ENCODE measurements at places on chromosomes 3 and 15.
A peak's percentile ranks its signal among the peaks of the same experiment; 100 is the strongest.

DNA sequence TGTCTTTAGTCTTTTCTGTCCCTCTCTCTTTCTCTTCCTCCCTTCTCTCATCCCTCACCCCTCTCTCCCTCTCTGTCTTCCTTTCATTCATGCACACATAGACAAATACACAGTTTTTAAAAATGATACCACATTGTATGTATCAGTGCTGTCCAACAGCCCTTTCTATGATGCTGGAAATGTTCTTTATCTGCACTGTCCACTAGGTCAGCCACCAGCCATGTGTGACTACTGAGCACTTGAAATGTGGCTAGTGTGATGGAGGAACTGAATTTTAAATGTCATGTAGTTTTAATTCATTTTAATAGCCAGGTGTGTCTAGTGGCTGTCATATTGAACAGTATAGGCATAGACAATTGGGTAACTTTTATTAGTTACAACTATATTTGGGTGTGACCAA, 34.9 kb downstream of the COL6A5 start:
- DNase-seq: no peak

- DNase-seq: peak; percentile 88
These were observed 84.8 kb downstream of the PPCDC start for GRCh38 chr15:75107908-75108838.

DNA sequence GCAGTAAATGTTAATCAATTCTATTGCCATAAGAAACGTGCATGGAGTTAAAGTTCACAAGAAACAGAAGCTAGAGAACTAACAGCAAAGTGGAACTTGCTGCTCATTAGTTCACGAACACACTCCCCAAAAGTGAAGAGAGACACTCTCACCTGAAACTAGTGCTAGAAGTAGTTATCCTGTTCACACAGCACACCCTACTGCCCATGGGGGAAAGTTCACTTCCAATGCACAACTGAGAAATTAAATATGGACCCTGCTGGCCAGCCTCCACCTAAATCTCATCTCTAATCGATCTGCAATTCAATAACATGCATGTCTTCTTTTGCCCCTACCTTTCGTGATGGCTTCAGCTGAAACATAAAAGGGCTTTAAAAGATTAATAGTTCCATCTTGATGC, 39.4 kb upstream of the FRMD4B start:
- peak; percentile 29 for DNase-seq

GRCh38 chr3:59483191-59483590, 433.4 kb upstream of the CFAP20DC start:
- no peak for DNase-seq

DNA sequence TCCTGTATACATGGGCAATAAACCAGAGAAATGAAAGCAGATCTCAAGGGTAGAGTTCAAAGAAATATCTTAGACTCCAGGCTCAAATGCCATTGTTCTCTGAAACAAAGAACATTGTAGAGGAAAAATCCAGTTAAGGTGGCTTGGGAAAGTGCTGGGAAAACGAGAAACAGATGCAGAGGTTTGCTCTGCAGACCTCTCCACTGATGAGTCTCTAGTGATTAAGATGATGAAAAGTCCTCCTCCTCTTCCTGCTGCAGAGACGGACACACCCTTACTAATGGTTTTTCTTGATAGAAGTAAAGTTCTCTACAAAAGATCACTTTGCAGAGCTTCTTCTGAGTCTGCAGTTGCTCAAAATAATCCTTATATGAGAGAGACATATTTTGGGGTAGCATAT, 264.7 kb downstream of the GABRG3 start:
- no peak for DNase-seq

- DNase-seq: no peak
These were observed 2.7 kb upstream of the CTSH start for GRCh38 chr15:78947506-78947905.

GRCh38 chr3:130725746-130726145, 20.9 kb downstream of the PIK3R4 start:
- peak; percentile 19 for DNase-seq

DNA sequence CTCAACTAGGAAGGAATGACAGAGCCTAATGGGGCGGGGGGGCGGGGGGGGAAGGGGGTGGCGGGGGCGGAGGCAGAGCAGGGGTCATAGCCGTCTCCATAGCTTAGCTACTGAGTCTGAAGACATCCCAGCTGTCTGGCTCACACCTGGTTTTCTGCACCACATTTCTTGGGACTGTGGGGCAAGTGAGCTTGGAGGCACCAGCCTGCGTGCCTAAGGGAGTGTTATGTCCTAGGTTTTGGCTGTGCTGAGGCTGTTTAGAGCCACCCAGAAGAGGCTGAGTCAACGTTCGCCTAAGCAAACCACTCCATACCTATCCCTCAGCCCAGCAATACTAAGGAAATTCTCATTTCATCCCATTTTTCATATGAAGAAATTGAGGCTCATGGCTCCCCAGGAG, 1.4 kb downstream of the IL17RD start:
- DNase-seq: no peak

DNA sequence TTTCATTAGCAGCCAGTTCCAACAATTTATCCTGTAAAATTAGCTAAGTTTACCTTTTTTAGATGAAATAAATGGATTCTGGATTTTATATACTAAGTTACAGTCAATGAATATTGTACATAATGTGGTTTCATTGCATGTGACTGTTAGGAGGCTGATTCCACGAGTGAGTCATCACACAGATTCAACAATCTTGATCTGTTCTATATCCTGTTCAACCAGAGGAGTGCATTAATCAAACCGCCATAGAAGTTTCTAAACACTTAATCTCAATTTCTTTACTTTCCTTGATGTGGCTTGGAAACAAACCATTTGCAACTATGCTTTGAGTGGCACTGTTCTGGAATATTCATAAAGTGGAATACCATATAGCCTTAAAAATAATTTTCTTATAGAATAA, 15.3 kb downstream of the DNAJC13 start:
- DNase-seq: peak; percentile 86

DNA sequence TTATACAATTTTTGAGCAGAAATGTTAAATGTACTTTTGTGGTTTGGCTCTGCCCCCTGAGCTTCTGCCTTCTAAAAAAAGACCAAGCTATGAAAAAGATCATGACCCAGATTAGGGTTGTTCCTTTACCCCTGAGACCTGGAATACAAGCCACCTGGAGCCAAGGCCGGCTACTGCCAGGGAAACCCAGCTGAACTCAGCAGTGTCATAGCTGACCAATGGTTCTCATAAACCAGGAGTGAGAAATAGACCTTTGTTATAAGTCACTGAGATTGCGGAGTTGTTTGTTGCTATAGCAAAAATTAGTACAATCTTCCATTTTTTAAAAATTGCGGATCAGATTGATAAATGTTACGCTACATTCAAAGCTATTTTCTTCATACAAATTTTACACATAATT, 1261.7 kb downstream of the ROBO1 start:
- peak; percentile 46 for DNase-seq

DNA sequence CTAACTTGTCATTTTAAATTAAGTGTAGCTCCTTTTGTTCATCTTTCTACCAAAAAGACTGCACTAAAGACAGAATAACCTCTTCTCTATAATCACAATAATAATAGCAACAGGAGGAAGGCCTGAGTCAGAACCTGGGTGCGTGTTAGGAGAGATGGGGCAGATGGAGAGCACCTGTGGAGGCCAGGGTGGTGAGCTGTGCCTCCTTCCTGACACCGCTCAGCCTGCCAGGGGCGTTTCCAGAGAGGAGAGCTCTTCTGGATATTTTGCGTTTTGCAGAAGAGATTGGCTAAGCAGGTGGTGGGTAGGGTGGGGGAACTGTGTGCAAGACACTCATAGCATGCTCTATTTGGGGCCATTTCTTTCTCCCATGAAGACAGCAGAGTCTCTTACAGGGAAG, 83.5 kb downstream of the MEGF11 start:
- no peak for DNase-seq

GRCh38 chr3:66531256-66531655, 30.4 kb upstream of the LRIG1 start:
- no peak for DNase-seq

DNA sequence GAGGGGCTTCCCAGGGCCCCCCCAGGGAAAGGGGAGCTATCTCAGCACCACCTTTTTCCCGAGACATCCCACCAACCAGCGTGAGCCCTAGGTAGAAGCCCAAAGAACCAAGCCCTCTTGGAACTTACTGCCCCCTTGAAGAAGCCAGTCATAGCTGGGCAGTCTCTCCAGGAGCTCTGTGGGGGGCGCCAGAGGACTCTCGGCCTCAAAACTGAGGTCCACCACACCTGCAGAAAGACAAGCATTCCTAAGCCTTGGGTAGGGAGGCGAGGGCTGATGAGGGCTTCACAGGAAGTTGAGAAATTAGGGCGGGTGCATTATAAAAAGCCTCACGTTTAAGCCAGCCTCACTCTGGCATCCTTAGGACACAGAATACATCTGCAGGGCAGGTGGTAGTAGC, 9.0 kb downstream of the SSUH2 start:
- DNase-seq: no peak

DNA sequence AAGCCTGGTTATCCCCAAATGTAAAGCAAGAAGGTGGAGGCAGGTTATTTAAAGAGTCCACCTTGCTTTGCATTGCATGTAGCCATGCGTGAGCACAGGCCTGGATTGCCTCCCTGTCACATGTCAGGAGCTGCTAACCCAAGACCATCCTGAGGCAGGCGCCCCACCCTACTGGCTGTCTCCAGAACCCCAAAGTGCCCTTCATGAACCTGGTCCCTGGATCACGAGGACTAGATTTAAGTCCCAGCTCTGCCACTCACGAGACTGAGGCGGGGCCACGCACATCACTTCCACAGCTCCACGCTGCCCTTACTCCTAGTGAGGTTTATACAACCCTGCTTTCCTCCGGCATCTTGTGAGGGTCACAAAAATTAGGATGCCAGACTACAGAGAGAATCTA, 17.6 kb downstream of the MRPL46 start:
- no peak for DNase-seq

DNA sequence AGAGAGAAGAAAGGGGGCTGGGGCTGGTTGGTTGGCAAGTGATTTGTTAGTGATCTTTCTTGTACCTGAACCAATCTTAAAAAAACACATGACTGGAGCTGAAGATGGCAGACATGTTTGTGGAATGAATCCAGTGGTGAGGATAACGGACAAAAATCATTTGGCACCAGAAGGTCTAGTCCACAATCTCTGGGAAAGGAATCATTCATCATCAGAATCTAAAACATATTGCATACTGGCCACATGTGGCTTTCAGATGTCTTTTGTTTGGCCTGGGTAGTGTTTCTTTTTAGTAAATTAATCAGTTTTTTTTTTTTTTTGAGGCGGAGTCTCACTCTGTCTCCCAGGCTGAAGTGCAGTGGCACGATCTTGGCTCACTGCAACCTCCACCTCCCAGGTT, 5.0 kb downstream of the NEK11 start:
- DNase-seq: no peak

GRCh38 chr15:88986949-88987590, 73.9 kb upstream of the MFGE8 start:
- no peak for DNase-seq

DNA sequence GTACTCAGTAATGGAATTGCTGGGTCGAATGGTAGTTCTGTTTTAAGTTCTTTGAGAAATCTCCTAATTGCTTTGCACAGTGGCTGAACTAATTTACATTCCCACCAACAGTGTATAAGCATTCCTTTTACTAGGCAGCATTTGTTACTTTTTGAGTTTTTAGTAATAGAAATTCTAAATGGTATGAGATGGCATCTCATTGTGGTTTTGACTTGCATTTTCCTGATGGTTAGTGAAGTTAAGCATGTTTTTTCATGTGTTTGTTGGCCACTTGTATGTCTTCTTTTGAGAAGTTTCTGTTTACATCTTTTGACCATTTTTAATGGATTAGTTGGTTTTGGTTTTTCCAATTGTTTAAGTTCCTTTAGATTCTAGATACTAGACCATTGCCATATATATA, 28.4 kb downstream of the TP63 start:
- DNase-seq: no peak

- no peak for DNase-seq
These were observed 22.4 kb upstream of the TM4SF19 start for GRCh38 chr3:196360586-196360985.

GRCh38 chr15:40235201-40235885, 3.5 kb upstream of the PAK6 start:
- no peak for DNase-seq

GRCh38 chr3:157532529-157533297, 29.5 kb upstream of the VEPH1 start:
- DNase-seq: peak; percentile 88

GRCh38 chr15:39748276-39748675, 34.4 kb downstream of the FSIP1 start:
- DNase-seq: no peak

GRCh38 chr15:76576523-76577279, 240.1 kb downstream of the ISL2 start:
- DNase-seq: peak; percentile 42

Data from A172 (cell line).